ENCODE measurements at places on chromosomes 6 and 20.

DNA sequence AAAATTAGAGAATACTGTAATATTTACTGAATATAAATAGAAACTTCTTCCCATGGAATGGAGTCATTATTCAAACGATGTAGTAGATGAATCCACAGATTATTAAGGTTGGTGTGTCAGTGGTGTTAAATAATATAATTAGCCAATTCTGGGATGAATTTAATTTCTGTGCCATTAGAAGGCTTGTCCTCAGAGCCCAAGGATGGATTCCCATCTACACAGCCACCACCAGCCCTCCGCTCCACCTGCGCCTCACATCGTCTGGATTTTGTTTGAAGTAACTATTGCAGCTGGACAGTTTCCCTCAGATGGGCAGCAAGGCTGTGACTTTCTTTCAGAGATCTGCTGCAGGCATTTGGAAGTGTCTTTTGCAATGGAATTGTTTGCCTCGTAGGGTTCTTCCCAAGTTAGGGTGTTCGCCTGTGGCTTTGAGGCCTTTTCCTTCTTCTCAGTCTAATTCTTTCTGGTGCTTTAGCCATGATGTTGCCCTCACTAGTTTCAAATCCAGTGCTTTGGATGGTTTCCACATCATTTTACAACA lies 104.7 kb downstream of the AIG1 start:
- no peak for DNase-seq

- peak; percentile 70 for DNase-seq
Observed at GRCh38 chr6:32191696-32192607, 491 bp downstream of the GPSM3 start.

DNA sequence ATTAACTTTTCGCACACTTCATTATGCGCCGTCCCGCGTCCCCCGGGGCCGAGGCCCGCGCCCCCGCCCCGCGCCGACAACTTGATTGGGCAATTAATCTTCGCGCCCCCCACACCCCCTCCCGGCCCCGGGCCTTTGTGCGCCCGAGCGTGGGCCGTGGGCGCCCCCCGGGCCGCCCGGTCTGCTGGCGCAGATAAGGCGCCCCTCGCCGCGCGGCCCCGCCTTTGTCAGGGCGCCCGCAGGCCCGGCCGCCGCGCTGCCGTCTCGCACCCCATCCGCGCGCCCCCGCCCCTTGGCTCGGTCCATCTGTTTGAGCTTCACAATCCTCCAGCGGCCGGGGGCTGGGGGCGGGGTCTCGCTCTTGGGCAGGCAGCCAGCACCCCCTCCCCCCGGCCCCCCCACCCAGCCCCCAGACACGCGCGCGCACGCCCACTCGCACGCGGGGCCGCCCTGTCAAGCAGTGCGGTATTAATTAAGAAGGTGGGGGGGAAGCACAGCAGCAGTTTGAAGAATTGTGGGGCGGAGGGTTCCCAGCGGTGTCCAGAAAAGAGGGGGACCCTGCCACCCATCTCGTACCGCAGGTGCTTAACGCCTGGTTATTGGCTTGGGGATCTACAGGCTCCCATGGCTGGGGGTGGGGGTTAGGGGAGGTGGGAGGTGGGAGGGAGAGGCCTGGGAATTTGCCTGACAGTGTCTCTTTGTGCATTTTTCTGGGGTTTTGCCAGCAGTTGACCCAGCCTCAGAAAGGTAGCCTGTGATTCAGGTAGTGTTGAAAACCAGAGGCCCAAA lies 34.6 kb upstream of the SCRT2 start:
- DNase-seq, result no peak

- no peak for DNase-seq
Observed at GRCh38 chr6:135176464-135176863, 4.6 kb upstream of the MYB start.

DNA sequence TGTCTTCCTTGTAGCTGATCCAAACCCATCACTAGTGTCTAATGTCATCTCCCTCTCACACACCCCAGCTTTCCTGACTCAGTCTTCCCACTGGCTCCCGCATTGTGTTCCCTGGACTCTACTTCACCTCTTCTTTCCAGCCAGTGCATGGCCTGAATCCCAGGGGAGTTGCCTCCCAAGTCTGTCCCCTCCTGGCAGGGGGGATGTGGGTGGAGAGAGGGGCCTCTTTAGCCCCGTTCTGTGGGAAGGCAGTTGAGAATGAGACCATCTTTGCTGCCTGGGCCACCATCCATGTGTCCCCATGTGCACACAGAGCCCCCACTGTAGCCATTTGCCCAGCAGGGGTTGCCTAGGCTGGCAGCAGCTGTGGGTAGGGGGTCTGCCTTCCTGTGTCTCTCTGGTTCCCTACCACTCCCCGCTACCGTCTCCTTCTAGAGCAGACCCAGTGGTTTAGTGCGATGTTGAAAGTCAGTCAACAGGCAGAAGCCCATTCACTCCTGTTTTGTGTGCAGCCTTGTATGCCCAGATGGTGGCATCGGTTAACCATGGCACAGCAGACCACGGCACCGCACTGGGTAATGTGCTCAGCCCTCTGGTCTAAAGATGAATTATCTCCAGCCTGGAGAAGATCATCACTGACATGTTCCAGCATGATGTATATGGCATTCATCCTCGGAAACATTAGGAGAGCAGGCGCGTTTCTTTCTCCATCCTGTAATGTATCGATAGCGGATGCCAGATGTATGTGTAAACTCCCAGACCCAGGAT lies 178.8 kb upstream of the SNX9 start:
- DNase-seq, result peak; percentile 24

GRCh38 chr20:43955062-43955749 lies 40.6 kb downstream of the TOX2 start:
- DNase-seq, result peak; percentile 19

DNA sequence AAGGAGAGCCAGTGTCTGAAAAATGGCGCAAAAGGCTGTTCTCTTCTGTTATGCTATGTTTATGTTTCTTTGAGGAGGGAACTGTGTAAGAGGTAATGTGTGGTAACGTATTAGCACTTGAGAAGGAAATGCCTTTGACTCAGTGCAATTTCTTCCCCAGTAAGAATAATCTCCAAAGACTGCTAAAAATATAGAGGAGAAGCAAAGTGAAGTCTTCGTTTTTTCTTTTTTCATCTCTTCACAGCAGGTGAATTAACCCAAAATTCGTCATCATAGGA lies 47.1 kb upstream of the IFNGR1 start:
- DNase-seq, result no peak

DNA sequence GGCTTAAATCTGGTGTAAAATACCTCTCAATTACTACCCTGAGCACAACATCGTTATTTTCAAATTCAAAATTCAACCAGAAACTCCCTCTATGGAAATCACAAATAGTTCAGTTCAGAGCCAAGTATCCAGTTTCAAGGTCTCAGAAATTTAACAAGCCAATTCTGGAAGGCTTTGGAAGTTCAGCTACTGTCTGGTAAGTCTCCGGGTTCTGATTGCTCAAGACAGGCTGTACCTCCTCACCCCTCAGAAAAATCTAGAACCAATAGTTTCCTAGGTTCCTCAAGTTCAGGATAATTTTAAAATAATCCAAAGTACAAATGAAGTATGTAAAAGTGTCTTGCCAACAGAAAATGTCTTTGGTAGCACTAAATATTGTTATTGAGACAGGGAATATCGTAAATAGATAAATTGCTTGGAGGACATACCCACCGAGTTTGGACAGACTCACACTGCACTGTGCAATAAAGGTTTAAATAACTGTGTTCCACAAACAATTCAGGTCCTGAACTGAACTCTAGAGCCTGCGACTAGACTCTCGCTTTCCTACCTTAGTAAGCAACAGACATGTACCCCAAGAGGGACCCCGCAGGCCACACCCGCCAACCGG lies 729 bp downstream of the ATG5 start:
- no peak for DNase-seq

DNA sequence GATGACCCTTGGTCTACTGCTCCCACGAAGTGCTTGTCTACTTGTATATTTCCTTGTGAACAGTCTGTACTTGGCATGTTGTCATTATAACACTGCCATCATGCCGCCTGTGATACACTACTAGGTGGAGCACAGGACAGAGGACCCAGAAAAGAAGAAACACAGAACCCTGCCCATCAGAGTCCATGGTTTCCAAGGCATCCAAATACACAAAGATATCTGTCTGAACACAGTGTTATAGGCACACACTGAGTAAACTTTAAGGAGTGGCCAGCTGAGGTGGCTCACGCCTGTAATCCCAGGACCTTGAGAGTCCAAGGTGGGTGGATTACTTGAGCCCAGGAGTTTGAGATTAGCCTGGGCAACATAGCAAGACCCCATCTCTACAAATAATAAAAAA lies 110.5 kb upstream of the SLC2A12 start:
- no peak for DNase-seq

- DNase-seq, result no peak
Observed at GRCh38 chr6:44464527-44465310, 77.2 kb downstream of the CDC5L start.

- DNase-seq, result no peak
Observed at GRCh38 chr6:40906759-40907158, 132.3 kb downstream of the UNC5CL start.

DNA sequence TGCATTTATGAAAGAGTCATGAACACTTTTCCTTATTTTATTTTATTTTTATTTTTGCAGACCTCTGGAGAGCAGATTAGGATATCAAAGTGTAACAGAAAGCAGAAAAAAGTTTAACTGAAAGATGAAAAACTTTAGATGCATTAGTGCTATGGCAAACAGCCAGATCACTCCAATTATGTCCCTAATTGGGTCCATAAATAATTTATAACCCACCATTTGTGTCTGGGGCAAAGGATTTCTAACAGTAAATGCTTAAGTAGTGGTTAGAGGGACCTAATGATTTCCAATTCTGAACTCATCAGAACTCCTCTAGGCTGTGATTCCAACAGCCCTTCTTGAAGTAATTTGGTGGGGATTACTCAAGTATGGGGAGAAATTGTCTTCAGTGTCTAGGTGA lies 93.7 kb upstream of the PROKR2 start:
- DNase-seq, result no peak

DNA sequence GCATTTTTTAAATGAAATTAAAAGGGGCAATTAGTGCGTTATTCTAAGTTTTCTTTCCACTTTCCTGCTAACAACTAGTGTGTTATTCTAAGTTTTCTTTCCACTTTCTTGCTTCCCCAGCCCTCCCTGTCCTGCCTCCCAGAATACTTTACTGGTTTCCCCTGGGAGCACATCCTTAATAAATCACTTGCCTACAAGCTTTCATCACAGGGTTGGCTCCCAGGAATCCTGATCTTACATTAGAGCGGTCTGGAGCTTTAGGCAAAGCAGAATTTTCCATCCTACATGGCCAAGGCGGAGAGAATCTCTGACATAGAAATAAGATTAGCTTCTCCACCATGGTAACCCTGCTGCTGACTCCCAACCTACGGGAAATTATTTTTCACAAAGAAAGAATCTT lies 150.4 kb downstream of the BFSP1 start:
- no peak for DNase-seq

DNA sequence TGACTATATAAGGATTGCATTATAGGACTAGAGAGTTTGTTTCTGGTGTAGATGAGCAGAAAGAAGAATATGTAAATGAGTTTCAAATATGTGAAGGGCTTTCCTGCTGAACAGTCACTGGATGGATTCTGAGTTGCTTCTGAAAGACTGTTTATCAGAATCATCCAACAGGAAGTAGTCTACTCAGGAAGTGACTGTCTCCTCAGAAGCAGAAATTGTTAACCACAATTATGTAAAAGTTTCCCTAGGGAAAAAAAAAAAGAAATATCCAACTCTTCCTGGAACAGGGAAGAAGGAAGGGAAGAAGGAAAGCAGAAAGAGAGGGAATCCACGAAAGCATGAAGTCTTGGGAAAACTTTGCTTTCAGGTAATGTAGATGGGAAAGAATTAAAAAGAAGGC lies 138.9 kb downstream of the TENT5A start:
- DNase-seq, result no peak

GRCh38 chr6:42041481-42042053 lies 8.8 kb upstream of the TAF8 start:
- no peak for DNase-seq

DNA sequence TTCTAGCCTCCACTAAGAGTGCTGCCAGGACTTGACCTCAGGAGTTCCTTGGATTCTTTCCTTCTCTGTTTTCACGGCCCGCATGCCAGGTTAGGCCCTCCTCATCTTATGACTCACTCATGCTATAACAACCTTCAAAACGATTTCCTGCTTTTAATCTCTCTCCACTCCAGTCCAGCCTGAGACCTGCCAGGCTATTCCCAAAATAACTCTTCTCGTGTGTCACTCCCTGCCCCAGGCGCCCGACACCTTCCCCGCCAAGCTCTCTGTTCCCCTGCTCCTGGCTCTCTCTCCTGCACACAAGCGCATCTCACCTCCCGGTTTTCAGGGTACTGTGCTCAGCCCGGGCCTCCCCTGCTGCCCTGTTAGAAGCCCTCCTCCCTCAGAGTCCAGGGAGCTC lies 64.1 kb upstream of the RPS6KA2 start:
- no peak for DNase-seq

- DNase-seq, result peak; percentile 80
Observed at GRCh38 chr6:158817728-158818580, 1.2 kb downstream of the EZR start.

- no peak for DNase-seq
Observed at GRCh38 chr6:29488874-29489273, 1.1 kb upstream of the MAS1L start.

GRCh38 chr6:20334334-20334733 lies 67.3 kb upstream of the E2F3 start:
- no peak for DNase-seq

DNA sequence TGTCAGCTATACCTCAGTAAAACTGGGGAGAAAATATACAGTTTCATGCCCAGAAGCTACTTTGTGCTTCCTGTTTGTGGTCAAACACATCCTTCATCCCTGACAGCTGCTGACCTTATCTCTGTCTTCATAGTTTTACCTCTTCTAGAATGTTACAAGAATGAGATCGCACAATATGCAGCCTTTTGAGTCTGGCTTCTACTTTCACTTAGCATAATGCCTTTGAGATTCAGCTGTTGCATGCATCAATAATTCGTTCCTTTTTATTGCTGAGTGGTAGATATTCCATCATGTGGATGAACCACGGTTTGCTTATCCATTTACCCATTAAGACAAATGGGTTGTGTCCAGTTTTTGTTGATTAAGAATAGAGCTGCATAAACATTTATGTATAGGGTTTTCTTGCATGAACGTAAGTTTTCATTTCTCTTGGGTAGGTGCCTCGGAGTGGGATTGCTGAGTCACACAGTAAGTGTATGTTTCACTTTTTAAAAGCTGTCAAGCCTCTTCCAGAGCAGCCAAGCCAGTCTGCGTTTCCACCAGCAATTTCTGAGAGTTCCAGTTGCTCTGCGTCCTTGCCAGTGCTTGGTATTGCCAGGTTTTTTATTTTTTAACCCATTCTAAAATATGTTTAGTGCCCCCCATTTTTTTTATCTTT lies 86.6 kb upstream of the PAX1 start:
- no peak for DNase-seq

DNA sequence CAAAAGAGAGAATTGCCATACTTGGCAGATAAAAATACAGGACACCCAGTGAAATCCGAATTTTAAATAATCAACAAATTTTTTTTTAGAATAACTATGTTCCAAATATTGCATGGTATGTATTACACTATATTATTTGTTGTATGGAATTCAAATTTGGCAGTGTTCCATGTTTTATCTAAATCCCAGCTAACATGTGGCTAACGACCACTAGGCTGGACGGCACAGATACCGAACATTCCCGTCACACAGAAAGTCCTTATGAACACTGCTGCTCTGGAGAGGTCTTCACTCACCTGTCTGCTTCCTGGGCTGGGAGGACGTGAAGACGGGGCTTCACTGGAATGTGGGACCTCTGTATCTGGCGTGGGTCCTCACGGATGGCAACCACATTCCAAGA lies 32.8 kb downstream of the SNX5 start:
- no peak for DNase-seq

GRCh38 chr6:27471365-27472115 lies 1.4 kb downstream of the ZNF184 start:
- DNase-seq, result no peak

Data from CD4-positive, alpha-beta T cell (primary cell).